Activated naive CD4-positive, alpha-beta T cell (primary cell): ENCODE measurements at places on chromosomes 4 and X.

GRCh38 chr4:32340591-32340990 lies 1620.4 kb downstream of the PCDH7 start:
- DNase-seq = no peak

DNA sequence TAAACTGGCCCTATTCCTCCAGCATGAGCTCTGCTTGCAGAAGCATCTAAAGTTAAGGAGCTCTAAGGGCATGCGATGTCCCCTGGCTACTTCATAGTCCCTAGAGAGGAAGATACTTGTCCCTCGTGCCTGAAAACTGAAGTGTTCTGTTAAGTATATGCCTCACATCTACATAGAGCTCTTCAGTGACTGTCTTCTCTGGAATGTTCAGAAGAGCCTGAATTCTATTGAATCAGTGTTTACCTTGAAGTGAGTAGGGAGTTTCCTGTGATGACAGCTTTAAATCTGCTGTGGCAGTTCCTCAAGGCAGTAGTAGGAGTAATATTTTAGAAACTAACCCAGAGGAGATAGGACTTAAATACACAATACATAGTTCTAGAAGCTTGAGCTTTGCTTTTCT lies 111.2 kb downstream of the ZNF518B start:
- DNase-seq = no peak

DNA sequence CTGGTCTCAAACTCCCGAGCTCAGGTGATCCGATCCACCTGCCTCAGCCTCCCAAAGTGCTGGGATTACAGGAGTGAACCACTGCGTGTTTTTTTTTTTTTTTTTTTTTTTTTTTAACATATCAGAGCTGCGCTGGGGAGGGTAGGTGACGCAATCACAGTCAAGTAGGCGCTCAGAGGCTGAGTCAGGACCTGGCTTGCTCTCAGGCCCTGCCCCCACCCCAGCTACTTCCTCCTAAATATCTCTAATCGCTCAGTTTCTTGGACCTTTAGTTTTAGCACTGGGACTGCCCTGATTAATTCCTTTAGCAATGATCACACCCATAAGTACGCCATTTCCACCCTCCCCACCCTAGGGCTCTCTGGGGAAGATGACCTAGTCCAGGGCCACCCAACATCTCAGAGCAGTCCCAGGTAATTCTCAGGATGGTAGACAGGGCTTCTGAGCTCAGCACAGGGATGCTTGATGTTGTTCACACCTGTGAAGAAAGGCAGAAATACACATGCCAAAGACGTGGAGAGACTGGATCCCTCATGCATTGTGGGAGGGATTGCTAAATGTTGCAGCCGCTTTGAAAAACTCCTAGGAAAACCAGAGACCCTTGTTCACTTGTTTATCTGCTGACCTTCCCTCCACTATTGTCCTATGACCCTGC lies 50.2 kb downstream of the DDX3X start:
- peak; percentile 3 for DNase-seq

GRCh38 chr4:8052160-8052691 lies 106.4 kb downstream of the ABLIM2 start:
- no peak for DNase-seq

- DNase-seq = no peak
Observed at GRCh38 chr4:80115368-80116181, 42.5 kb upstream of the ANTXR2 start.

DNA sequence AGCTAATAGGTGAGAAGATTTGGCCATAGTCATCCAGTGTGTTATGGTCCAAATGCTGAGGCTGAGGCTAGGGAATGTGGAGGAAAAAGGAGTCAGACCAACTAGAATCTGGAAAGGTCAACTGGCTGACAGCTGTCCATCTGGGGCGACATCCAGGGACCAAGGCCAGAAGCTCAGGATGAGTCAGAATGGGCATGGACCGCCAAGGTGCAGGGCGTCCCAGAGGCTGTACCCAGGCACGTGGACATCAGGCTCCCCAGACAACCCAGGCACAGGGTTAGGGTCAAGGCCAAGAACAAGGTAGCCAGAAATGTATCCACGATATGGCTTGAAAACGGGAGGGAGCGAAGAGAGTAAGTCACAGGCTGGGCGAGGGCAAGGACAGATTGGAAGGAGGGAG lies 26.1 kb upstream of the PTTG2 start:
- DNase-seq = no peak

DNA sequence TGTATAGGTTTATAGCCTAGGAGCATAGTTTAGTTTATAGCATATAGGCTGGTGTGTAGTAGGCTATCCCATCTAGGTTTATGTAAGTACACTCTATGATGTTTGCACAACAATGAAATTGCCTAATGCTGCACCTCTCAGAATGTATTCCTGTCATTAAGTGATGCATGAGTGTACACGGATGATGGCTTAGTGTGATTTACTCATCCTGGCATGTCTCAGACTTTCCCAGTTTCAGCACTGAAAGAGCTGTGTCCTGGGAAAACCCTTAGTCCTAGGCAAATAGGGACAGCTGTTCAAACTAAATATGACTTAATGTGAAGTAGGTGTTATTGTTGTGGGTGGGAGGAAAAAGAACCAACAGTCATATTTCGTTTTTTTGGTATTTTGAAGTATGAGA lies 264.9 kb upstream of the MAGEB18 start:
- DNase-seq = no peak

DNA sequence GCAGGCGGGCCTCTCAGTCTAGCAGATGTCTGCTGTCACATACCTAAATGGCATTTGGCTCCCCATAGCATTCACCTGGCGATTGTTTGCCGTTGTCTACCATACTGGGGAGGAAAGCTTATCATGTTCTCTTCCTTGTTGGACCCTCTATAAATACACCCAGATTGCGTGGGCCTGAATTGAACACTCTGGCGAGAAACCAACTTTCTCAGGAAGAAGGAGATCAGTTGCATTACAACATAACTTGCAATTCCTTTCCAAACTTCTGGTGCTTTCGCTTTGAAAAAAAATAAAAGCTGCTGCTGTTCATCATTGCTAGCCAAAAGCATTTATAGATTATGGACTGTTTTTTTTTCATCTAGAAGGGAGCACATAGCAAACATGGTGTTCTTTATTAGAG lies 230.0 kb upstream of the GPC4 start:
- DNase-seq = no peak

GRCh38 chr4:18057821-18058533 lies 36.4 kb upstream of the LCORL start:
- DNase-seq = no peak

DNA sequence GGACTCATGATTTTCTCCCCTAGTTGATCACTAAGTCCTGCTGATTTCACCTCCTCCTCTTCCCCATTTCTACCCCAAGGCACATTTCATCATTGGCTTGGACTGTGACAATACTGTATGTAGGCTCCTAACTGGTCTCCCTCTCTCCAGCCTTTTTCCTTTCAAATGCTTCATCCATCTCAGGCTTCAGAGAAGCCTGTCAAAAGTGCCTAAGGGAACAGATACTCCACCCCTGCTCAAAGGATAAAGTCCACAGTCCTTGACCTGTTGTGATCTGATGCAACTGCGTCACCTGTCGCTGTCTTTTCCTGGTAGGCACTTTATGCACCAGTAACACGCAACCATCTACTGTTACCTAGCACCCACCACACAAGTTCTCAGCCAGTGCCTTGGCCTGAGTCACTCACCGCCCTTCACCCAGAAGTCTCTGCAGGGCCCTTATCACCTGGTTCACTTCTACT lies 12.8 kb downstream of the SCARB2 start:
- no peak for DNase-seq

GRCh38 chr4:38069271-38069760 lies 109.1 kb downstream of the PTTG2 start:
- peak; percentile 5 for DNase-seq

DNA sequence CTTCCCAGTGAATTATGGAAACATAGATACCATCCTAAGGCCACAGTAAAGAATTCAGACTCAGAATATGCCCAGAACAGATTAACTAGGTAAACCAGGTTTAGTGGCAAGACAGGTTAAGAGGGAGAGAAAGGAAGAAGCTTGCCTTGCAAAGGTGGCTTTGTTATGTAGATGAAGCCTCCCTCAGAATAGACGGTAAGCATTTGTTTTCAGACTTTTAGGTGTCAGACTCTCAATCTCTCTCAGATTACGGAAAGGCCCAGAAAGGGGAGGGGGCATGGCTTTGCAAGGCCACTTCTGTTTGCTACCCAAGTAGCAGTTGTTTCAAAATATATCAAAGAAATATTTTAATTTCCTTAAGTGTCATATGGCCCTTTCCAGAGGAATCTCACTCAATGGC lies 457.1 kb upstream of the BOD1L1 start:
- no peak for DNase-seq

DNA sequence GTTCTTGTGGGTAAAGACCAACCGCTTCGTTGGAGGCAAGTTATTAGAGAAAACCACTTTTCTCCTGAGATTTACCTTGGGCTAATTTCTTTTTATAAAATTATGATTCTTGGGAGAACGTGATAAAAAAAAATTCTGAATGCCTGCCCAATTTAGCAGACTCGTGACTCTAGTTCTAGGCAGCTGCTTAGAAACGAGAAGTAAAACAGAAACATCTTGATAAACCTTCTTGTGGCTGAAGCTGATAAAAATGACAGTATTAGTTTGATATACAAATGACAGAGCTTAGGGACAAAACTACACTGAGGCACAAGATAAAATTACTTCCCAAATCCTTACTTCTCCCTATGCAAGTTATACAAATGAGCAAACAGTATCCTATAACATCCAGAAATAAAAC lies 458.9 kb upstream of the TEX13C start:
- no peak for DNase-seq

DNA sequence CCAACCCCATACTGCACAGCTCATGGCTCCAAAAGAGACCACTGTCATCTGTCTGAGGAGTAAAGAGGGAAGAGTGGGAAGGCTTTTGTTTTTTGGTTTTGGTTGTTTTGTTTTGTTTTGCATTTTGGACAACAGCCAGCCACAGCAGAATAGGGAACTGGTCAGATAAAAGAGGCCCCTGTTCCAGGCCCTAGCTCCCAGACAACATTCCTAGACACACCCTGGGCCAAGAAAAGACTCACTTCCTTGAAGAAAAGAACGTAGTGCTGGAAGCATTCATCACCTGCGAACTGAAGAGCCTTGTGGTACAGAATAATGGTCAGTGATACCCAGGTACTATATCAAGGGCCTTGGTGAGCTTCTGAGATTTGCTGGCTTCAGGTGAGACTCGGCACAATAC lies 619.4 kb upstream of the SPANXN1 start:
- no peak for DNase-seq

DNA sequence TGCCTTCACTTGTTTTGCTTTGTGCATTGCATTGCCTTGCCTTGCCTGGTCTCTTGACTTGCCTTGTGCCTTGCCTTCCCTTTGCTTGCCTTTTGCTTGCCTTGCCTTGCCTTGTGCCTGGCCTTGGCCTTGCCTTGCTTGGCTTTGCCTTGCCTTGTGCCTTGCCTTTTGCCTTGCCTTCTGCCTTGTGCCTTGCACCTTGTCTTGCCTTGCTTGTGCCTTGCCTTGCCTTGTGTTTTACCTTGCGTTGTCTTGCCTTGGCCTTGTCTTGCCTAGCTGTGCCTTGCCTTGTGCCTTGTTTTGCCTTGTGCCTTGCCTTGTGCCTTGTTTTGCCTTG lies 95.3 kb downstream of the TAB3 start:
- DNase-seq = no peak

DNA sequence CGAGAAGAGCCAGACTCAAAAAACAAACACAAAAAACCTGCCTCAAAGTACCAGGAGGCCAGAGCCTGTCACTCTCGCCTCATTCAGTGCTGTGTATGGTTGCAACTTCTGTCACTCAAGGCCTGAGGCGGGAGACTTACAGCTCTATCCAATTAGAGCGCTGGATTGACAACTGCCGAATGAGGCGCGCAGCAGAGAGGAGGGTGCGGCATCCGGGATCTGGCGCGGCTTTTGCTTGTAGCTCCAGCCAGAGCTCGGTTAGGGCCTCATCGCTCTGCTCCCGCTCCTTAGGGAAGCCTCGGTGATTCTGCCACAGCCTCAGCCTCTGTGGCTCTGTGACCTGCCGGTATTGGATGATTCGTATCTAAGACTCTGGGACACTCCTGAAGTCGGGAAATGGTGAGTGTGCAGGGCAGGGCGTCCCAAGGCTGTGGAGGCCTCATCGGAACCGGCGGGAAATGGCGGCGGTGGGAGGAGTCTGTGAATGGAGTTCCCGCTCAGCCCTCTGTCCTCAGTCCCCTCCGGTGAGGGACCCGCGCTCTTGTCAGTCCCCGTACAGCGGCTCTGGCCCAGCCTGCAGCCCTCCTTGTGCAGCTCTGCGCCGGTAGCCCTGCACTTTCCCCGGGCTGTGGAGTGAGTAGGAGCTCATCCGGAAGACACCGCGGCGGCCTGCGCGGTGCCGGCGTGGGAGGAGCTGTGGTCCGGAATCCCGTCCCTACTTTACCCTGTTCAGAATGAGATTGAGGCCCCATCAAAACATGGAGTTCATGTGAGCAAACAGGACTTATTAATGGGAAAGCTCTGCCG lies at the start of gene ZNF718:
Gene ZNF718 (plus strand): TSS at position 227 of the 807 bp plus-strand sequence. CDS start 170 bp downstream, at position 397.
- peak; percentile 61 for DNase-seq

DNA sequence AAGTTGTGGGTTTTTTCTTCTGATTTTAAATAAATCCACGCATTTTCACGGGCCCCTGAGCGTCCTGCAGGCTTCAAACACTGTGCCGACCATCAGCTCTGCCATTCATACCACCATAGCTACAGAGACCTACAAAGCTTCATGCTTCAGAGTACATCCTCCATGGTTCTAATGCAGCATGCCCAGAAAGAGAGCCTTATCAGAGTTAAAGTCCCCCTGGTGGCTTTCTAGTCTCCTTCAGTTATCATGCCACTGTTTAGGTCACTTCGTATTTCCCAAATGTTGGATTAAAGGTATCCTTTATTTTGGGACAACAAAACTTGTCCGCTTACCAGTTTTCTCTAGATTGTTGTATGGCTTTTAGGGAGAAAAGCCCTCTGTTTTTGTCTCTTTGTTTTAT lies 66.7 kb upstream of the VCX2 start:
- no peak for DNase-seq

GRCh38 chr4:120555058-120555457 lies 367.5 kb downstream of the PRDM5 start:
- no peak for DNase-seq

GRCh38 chr4:20575486-20575885 lies 124.8 kb upstream of the PACRGL start:
- no peak for DNase-seq

DNA sequence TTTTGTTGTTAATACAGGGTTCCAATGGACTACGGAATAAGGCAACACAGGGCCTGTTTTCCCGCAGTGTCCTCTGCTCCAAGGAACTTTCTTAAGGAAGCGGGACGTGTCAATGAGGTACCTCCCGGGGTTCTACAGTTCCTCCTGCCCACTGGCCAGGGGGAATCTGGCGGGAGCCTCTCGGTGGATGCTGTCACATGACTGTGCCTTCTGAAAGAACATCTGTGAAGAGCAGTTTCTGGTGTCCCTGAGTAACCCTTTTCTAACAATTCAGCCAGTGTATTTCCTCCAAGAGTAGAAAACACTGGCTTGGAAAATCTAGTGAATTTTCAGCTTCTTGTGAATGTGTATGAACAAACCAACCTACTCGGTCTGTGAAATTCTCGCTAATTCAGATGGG lies 32.7 kb downstream of the MFAP3L start:
- no peak for DNase-seq

- DNase-seq = no peak
Observed at GRCh38 chrX:1178580-1179057, 33.8 kb downstream of the CRLF2 start.
